ENCODE measurements at places on chromosomes 4 and X.

DNA sequence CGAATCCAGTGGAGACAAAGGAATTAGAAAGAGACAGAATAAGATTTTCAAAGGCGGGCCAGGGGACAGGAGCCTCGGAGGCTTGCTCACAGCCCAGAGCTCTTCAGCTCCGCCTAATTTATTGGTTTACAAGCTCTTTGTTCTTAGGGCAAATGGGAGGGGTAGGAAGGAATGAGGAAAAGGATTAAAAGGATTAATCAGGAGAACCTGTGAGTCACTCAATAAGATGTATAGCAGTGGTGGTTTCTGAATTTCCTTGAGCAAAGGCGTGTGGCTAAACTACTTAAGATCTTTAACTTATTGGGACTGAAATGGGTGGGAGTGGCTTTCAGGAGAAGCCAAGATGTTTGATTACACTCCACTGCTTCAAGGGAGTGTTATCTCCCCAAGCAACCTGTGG lies 456.0 kb upstream of the SPANXN1 start:
- no peak for DNase-seq

- no peak for DNase-seq
Observed at GRCh38 chr4:139361301-139361700, 59.0 kb upstream of the NDUFC1 start.

GRCh38 chrX:149370097-149370496 lies 135.0 kb downstream of the IDS start:
- DNase-seq, result no peak

DNA sequence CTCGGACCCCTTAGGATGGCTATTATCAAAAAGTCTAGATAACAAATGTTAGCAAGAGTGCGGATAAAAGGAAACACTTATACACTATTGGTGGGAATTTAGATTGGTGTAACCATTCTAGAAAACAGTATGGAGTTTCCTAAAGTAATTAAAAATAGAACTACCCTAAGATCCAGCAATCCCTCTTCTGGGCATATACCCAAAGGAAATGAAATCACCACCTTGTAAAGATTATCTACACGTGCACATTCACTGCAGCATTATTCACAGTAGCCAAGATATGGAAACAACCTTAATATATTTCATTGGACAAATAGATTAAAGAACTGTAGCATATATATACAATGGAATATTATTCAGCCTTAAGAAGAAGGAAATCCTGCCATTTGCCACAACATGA lies 462.4 kb downstream of the IQCM start:
- no peak for DNase-seq

- no peak for DNase-seq
Observed at GRCh38 chr4:184479516-184479950, 5.2 kb upstream of the IRF2 start.

DNA sequence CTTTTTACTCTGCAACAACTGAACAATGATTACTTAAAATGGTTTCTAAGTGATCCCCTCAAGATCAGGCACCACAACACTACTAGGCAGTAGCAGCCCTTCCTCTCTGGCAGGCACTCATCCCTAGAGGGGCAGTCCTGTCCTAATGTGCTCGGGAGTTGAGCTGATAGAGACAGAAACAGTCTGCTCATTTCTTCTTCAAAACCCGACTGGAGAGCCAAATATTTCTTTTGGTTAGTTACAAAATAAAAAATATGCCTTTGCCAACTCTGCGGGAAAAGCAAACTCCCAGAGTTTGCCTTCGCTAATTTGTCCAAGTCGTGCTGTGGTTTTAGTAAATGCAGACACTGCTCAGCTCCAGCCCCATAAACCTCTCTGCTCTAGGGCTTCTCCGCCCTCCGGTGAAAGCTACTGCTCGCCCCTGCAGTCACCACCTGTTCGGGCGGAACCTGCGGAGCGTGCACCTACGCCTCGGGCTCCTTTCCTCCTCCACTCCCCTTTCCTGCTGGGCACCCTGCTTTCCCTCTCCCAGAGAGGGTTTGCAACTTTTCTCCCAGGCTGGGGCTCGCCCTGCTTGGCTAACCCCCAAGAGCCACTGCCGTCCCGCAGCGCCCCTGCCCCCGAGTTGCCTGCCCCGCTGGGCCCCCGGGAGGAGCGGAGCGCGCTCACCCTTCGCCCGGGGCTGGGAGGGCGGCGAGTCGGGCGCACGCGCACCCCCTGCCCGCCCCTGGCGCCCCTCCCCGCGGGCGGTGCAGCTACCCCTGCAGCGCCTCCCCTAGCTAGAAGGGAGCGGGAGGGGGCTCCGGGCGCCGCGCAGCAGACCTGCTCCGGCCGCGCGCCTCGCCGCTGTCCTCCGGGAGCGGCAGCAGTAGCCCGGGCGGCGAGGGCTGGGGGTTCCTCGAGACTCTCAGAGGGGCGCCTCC lies at the start of gene NPNT:
TSS of gene NPNT (plus strand) at position 812 of the 923 bp plus-strand sequence. CDS start 182 bp downstream, outside the sequence.
- no peak for DNase-seq

GRCh38 chr4:70326052-70326451 lies 8.7 kb upstream of the CABS1 start:
- DNase-seq, result no peak

DNA sequence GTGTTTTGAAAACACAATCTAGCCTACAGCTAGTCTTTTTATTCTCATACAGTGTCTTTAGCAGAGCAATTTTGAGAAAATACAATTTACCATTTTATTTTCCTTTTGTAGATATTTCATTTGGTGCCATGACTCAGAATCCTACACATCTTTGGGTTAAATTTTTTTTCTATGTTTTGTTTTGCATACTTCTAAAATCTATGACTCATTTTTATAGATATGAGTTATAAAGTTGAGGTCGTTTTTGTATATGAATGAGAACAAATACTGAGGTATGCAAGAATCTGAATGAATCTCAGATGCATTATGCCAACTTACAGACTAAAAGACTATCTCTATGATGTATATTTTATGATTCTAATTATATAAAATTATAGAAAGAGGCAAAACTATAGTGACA lies 206.5 kb upstream of the ANXA10 start:
- no peak for DNase-seq

DNA sequence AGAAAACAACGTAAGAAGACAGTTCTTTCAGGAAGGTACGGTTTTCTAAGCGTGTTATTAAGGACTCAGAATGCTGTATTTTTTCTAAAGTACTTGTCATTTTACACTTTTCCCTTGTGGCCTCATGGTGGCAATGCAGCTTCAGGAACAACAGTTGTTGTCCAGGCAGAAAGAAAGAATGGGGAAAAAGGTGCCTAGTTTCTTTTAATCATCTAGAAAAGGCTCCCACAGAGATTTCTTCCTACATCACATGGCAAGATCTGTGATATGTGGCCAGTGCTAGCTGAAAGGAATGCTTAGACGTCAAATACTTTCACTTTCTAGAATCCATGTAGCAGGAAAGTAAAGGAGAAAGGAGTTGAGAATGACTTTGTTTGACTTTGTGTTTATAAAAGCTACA lies 49.0 kb upstream of the TRAM1L1 start:
- DNase-seq, result no peak

GRCh38 chr4:113404841-113405240 lies 355.4 kb downstream of the ANK2 start:
- DNase-seq, result no peak

DNA sequence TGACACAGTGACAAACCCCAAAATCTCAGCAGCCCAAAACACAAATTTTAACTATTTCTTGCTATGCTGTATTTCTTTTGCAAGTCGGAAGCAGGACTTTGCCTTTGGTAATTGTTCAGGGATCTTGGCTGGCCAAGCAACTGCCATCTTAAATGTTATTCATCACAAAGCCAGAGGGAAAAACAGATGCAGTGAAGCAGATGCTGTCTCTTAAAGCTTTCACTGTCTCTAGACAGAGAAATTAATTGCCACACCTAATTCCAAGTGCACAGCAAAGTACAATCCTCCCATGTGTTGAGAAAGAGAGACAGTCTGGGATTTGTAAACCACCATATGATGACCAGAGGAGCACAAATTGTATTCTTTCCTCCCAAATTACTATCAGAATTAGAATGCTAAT lies 30.0 kb upstream of the GALNT7 start:
- DNase-seq, result no peak

- no peak for DNase-seq
Observed at GRCh38 chr4:15551740-15552446, 82.2 kb downstream of the CC2D2A start.

DNA sequence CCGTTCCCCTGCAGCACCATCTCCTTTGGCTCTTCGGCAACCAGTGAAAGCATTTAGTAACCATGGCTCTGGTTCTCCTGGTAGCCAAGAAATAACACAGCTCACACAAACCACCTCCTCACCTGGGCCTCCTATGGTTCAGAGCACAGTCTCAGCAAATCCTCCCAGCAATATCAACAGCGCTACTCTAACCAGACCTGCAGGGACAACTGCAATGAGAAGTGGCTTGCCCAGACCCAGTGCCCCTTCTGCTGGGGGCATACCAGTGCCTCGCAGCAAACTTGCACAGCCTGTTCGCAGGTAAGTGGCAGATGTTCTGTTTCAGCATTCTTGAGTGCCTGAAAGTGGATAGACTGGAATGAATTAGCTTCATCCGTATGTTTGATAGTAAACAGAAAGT lies 63.0 kb upstream of the SLC10A4 start:
- no peak for DNase-seq

DNA sequence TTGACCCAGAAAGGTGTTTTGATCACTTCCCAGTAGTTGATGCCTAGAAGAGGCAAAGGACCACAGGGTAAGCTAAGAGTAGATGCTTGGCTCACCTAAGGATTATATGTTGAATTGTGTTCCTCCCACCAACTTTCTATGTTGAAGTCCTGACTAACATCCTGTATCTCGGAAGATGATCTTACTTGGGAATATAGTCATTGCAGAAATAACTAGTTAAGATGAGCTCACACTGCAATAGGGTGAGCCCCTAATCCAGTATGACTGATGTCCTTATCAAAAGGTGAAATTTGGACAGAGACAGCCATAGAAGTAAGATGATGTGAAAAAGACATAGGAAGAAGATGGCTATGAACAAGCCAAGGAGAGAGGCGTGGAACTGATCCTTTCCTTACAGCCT lies 3.3 kb upstream of the HMGB2 start:
- DNase-seq, result no peak

GRCh38 chr4:28545986-28546385 lies 1685.3 kb downstream of the STIM2 start:
- no peak for DNase-seq

DNA sequence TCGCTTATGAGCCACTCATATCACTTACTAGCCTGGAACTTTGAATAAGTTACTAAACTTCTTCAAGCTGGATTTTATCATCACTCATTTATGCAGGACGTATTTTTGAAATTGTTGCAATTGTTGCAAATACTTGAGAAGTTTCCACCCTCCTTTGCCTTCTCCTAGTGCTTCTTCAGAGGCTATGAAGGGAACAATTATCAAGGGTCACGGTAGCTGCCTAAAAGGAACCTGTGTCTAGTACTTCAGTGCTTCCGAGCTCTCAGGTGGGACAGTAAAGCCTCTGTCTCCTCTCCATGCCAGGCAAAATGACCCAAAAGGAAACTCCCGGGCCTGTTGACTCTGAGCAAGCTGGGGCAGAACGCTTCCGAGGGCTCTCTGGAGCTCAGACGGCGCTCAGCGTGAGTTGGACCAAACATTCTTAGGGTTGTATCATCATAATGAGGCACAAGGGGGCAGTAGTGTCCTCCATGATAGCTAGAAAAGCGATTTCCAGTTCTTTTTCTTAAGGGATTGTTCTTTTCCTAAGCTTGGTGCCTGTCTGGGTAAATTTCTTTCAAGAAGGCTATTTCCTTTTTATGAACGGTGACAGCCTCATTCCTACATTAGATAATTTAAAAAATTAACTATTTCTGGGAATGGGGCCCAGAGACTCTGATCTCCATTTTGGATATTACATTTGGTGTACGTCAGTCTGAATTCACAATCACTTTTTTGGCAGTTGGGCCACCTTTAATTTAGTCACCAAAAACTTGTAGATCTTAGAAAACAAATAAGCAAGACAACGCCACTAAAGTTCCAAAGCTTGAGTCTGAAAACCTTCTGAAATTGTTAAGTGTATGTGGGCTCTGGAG lies 73.1 kb downstream of the PACRGL start:
- DNase-seq, result no peak

DNA sequence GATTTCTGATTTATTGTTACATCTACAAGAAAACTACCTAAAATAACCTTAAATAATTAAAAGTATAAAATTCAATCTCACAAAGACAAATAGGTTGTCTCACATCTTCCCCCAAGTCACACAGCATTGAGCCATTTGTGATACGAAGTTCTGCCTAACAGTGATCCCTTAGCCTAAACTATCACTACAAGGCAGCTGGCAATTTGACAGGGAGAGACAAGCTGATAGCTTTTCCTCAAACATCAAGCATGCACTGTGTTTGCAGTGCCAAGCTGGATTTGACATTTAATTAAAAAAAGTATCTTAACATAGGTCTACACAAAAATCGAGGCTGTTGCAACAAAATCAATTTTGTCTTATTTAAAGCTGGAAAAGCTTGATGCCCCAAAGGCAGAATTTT lies 464.7 kb upstream of the TRAM1L1 start:
- no peak for DNase-seq

GRCh38 chrX:78957768-78958130 lies 12.6 kb downstream of the P2RY10 start:
- DNase-seq, result no peak

DNA sequence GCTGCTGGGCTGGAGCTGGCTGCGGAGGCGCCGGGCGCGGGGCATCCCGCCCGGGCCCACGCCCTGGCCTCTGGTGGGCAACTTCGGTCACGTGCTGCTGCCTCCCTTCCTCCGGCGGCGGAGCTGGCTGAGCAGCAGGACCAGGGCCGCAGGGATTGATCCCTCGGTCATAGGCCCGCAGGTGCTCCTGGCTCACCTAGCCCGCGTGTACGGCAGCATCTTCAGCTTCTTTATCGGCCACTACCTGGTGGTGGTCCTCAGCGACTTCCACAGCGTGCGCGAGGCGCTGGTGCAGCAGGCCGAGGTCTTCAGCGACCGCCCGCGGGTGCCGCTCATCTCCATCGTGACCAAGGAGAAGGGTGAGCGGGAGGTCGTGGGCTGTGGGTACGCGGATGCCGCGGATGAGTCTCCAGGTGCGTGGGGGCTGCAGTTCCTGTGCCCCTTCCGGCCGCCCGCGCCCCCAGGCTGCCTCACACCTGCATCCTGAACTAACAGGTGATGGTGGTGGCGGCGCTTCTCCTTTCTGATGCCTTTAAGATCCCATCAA lies 499 bp downstream of the CYP2U1 start:
- DNase-seq, result peak; percentile 46

DNA sequence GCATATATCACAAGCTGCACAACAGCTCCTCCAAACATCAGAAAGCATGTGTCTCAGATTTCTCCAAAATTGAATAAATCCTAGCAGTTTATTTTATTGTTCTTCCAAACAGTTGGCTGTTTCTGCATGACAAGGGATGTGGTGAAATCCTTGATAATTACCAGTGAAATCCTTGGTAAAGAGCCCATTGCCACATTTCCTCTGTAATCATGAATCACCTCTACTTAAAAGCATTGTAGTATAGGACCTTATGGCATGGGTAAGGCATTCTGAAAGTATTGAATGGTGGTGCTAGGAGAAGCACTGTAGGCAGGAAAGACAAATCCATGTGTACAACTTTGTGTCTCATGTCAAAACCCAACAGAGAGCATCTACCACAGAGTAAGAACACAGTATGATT lies 135.8 kb upstream of the NDST3 start:
- DNase-seq, result no peak

- DNase-seq, result no peak
Observed at GRCh38 chr4:160403081-160403480, 1300.2 kb downstream of the RAPGEF2 start.
